ENCODE measurements at places on chromosomes 2 and 18.

DNA sequence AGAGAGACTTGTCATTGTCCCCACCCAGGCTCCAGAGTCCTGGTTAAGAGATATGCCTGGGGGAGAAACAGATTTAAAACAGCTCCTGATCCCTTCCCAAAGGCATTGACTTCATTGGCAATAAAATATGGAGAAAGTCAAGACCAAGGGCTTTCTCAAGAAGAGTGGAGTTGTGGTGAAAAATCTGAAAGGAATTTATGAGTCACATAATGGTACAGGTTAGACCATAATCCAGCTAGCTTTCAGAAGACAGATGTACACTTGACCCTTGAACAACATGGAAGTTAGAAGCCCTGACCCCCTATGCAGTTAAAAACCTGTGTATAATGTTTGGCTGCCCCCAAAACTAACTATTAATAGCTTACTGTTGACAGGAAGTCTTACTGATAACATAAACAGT is 599.1 kb upstream of the SOX11 start:
- DNase-seq = no peak

GRCh38 chr2:161134547-161135518 is 25.4 kb upstream of the TANK start:
- DNase-seq = no peak

- DNase-seq = no peak
These were observed 147.9 kb upstream of the LTBP1 start for GRCh38 chr2:32798829-32799228.

DNA sequence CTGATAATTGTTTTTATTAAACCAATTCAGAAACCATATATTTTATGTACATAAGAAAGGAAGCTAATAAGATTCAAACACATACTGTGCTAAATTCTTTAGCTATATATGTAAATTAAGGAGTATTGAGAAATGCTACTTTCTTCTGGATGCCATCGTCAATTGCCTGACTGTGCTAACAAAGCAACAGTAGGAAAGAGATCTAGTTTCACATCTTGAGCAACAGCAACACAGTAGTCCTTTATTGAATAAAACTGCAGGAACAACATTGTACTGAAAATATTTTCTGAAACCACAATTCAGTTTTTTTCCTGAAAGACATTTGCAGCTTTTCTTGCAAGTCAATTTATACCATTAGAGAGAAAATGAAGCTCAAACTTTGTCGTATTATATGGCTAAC is 1404.9 kb upstream of the SLC39A10 start:
- no peak for DNase-seq

- no peak for DNase-seq
These were observed 65.4 kb downstream of the DIS3L2 start for GRCh38 chr2:232026910-232027309.
